ENCODE measurements at places on chromosomes 12 and 14. TPM values are rescaled to one million over a fixed set of nuclear protein-coding genes. Genes with fewer than 3 reads are reported as not detected.

The CLEC2B gene
- 158 TPM for total RNA-seq

The TAS2R46 gene
- total RNA-seq, result 4.4 TPM

The KRT6C gene
- total RNA-seq, result not detected

The RASSF9 gene
- total RNA-seq, result not detected
